ENCODE measurements at places on chromosomes 4 and X.

- no peak for DNase-seq
Observed at GRCh38 chr4:154406018-154406795, 85.4 kb downstream of the DCHS2 start.

DNA sequence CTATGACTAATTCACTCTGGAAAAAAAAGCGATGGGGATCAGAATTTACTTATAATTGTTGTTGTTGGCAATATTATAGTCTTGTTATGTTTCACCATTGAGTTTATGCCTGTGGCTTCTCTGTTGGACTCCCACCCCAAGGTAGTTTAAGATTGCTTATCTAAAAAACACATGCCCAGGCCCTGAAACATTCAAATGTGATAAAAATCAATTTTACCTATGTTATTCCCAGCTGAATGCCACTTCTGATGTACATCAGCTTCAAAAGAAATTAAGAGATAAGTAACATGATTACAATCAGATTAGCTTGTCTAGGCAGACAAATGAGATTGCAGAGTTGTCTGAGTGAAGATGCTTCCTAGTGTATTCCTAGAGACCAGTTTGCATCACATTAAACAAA lies 484.7 kb downstream of the PCDH7 start:
- no peak for DNase-seq

DNA sequence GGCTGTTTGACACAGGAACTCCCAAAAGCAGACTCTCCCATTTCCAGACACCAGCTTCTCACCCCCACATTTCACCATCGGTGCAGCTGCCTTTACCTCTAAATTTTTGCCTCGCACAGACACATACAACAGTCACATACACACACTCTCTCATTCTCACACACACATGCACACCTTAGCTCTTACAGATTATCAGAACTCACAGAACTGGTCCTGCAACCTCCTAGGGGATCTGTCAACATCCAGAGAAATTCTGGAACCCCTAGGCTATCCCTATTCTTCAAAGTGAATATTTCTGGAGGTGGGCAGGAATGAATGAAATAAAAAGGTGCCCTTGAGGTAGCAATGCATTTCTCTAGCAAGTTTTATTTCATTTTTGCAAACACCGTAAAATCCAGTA lies 4.1 kb downstream of the HS6ST2 start:
- DNase-seq: no peak

GRCh38 chr4:11626066-11626465 lies 197.4 kb upstream of the HS3ST1 start:
- DNase-seq: no peak

DNA sequence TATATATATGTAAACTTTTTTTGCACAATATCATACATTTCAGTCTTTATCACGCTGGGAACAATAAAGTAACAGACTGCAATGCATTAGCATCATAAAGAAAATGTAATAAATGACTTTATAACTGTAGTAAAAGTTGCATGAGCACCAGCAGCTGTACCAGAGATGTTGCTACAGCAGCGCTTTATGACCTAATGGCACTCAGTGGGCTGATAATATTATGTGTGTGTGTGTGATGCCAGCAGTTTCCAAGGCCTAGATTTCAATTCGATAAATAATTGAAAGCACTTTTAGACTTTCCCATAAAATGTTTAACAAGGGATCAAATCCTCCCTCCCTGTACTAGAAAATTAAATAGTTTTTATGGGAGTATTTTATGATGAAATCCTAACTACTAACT lies 367.6 kb upstream of the AGA start:
- DNase-seq: no peak

DNA sequence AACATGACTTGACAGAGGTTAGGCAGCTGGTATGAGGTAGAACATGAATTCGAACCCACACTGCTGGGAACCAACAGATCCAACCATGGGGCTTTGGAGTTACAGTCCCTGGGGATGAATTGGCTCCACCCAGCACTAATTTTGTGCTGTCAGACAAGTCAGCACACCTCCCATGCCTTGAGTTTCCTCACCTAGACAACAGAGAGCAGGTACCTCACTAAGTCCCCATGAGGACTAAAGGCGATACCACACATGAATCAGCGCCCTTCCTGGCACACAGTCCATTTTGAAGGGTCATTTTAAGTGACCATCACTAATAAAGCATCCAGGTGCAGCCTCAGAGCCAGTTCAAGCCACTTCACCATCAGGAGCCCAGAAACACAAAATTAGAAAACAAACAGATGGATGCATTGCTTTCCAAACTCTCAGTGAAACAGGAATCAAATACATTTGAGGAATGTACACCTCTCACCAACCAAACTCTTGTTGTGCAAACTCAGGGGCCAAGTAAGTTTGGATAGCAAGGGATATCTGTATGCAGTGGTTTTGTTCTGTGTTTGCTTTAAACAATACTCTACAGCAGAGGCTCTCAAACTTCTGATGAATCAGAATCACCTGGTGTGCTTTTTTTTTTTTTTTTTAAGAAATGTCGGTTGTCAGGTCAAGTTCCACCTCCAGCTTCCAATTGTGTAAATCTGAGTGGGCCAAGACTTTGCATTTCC lies 10.1 kb downstream of the IDS start:
- no peak for DNase-seq

DNA sequence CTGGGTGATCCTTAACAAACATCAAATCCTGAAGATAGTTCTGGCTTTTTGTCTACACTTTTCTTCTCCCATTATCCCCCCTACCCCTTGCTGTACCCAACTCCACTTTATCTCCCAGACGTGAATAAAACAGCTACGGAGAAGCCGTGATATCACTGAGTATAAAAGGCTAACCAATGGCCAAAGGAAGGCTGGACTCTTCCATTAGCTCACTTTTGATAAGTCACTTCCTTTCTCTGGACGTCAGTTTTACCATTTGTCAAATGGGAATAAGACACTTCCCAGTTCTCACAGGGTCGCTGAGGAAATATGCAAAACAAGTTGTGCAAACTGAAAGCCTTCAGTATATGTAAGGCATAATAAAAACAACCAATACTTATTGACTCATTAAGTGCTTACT lies 38.6 kb upstream of the EDA2R start:
- DNase-seq: no peak

DNA sequence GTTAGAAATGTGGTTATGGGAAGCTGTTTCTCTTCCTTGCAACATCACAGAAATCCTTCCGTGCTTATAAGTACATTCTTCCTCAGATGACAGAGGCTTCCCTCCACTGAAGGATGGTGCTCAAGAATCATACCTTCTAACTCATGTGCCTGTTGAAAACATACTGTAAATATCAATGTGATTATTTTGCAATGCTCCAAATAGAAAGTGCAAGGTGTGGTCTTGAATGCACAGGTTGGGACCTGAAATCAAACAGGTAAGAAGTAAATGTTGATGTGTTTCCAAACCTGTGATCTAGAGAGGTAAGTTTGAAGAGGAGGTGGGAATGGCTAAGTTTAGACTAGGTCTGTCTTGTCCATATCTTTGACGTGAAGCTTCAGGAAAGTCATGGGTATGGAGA lies 87.7 kb downstream of the ZNF518B start:
- no peak for DNase-seq

DNA sequence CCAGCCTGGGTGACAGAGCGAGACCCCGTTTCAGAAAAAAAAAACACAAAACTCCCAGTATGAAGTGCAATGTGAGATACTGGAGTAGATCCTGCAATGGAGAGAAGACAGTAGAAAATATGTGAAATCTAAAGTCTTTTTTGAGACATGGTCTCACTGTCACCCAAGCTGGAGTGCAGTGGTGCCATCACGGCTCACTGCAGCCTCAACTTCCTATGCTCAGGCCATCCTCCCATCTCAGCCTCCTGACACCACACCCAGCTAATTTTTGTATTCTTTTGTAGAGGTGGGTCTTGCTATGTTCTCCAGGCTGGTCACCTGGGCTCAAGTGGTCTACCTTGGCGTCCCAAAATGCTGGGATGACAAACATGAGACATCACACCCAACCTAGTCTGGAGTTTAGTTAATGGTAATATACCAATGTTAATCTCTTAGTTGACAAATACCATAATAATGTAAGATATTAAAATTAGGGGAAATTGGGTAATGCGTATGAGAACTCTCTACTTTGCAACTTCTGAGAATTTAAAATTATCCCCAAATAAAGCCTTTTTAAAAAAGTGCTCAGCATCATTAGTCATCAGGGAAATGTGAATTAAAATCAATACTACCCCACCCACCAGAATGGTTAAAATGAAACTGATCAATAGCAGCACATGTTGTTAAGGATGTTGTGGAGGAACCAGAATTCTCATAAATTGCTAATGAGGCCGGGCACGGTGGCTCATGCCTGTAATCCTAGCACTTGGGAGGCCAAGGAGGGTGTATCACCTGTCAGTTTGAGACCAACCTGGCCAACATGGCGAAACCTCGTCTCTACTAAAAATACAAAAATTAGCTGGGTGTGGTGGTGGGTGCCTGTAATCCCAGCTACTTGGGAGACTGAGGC lies 15.0 kb downstream of the RBMX start:
- DNase-seq: no peak

- DNase-seq: no peak
Observed at GRCh38 chr4:36337665-36338185, 56.3 kb downstream of the DTHD1 start.

DNA sequence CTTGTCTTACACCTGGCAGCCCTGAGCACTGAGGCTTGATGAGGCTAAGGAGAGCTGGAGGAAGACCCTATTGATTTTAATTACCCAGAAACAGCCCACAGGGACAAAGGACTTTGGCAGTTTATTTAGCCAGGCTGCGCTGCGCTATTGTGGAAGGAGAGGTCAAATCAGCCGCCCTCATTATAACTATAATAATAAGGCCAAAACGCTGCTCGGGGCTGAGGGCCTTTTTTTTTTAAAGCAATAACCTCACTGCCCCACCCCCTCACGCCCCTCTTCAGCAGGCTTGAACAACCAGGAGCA lies 60.6 kb upstream of the NKX1-1 start:
- no peak for DNase-seq

DNA sequence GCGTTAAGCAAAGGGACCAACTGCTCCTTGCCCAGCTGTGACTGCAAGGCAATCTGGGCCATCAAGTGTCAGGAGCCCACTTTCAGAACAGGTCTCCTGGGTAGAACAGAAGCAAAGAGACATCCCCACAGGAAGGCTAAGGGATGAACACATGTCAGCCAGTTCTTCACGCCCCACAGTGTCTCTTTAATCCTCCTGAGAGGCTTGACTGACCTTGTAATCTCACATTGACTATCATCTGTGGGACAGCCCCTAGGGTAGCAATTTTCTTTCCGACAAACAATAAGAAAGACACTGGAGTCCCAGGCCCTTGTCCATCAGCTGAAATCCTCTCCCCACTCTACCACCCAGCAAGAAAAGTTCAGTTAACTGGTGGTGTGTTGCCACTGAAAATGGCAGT lies 1.0 kb downstream of the CHRDL1 start:
- no peak for DNase-seq

DNA sequence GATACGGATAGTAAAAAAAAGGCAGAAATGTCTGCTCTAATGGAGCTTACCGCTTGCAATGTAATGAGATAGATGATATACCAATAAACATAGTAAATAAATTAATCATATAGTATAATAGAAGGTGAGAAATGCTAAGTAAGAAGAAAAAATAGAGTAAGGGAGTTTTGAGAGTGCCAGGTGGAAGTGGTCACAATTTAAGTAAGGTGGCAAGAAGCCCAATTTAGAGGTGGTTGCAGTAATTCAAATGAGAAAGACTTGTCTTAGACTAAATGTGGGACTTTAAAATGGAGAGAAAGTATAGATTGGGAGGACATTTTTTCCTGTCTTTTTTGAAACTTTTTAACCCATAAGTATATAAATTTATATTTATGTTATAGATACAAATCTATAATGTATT lies 26.0 kb downstream of the TBC1D19 start:
- DNase-seq: no peak

- DNase-seq: no peak
Observed at GRCh38 chrX:17497193-17497592, 122.2 kb downstream of the NHS start.

GRCh38 chr4:56757821-56758411 lies 63.6 kb downstream of the SPINK2 start:
- DNase-seq: no peak

GRCh38 chr4:25128671-25129070 lies 31.6 kb downstream of the SEPSECS start:
- DNase-seq: no peak

DNA sequence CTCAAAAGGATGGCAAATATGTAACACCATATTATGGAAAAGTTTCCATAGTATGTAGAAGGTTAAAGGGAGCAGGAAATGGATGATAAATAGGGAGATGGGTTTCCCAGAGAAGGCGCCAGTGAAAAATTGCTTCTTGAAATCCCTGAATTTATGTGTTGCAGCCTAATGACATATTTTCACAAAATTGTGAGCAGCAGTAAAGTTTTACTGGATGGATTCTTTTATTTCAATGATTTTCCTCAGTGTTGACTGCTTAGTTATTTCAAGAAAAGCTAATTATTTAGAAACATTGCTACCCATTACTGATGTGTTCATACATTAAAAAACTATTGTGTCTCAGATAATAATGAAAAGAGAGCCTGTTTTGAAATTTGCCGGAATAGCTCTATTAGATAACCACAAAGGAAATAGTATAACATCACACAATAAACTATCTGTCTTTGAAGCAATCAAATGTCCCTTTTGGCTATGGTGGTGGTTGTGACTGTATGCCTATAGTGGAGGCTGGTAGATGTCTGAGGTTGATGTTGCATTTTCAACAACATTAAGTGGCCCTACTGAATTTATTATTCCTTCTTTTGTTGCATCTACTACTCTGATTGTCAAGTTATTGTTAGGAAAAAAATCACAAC lies 169.9 kb upstream of the HAND2 start:
- DNase-seq: no peak

DNA sequence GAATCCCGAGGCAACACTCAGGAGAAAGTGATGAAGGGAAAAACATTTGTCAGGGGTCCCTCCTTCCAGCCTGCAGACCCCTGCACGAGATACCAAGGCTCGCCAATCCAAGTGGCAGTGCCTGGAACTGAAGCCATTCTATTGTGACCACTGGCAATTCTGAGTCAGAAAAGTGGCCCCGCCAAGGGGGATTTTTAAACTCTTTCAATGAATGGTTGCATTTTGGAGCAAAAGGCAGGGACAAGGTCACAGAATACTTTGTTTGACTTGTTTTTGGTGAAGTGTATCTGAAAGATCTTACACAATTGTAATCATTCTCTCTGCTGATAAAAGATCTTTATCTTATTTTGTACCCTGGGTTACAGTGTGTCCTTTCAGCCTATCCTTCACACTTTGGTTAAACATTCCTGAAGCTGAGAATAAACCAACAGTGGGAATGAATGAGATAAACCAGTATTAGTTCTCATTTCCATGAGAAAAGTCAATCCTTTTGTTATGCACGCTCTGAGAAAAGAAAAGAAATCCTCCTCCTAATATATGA lies 115.9 kb upstream of the PDLIM3 start:
- DNase-seq: no peak

DNA sequence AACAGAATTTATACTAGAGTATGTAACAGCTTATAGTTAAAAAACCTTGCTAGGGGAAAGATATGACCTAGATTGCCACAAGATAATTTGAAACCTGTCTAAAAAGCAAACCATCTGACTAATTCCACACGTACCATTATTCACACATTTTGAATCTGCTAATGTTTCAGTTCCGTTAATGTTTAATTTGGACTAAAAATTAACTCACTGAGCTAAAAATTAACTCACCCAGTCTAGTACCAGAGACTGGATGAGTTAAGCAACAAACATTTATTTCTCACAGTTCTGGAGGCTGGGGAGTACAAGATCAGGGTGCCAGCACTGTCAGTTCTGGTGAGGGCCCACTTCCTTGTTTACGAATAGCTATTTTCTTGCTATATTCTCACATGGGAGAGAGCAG lies 231.5 kb upstream of the DIAPH2 start:
- DNase-seq: no peak
